ENCODE measurements at places on chromosomes 6 and 20.
A peak's percentile ranks its signal among the peaks of the same experiment; 100 is the strongest.

GRCh38 chr6:56827908-56828649 lies 126.8 kb upstream of the BEND6 start:
- no peak for DNase-seq

DNA sequence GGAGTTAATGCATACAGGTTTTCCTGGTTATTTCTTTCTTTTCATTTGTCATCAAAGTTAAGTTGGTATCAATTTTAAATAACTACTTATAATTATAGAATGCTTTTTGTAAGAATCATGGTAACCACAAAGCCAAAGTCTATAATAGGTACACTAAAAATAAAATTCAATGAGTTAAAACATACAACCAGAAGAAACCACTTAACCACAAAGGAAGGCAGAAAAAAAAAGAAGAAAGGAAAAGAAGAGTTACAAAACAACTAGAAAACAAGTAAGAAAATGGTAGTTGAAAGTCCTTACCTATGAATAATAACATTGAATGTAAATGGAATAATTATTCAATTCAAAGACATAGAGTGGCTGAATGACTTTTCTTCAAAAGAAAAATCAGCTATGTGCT lies 45.6 kb downstream of the THBS2 start:
- no peak for DNase-seq

- DNase-seq = no peak
Observed at GRCh38 chr6:43836507-43837240, 66.7 kb downstream of the VEGFA start.

DNA sequence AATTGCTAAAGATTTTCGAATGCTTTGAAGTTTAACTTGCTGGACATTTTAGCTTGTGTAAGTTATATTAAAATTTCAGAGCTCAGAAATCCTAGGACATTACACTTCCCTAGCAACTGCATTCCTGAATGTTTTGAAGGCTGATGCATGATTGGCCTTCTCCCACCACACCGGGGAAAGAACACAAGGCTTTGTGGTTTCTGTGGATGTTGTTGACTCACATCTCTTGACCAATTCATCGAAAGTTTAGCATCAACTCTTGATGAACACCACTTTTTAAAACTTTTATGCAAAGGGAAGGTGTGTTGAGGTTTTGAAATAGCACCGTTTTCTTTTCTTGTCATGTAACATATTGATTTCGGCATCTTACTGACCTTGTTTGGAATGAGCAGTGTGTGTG lies 81.1 kb downstream of the RIMS1 start:
- DNase-seq = no peak

DNA sequence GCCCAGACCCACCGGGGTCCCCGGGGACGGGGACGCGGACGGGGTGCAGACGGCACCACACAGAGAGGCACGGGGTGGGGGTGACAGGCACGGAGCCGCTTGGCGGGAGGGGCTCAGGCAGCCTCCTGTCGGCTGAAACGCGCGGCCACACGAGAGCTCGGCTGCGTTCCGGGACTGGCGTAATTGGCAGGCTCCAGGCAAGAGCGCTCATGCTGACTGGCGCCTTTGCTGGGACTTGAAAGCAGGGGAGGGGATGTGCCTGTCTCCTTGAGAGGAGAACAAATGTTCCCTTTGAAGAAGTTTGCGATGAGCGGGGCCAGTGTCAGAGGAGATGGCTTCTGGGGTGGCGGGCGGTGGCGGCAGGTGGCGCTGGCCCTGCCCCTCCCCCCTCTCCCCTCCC lies 25.8 kb downstream of the BHLHE23 start:
- DNase-seq = peak; percentile 29

DNA sequence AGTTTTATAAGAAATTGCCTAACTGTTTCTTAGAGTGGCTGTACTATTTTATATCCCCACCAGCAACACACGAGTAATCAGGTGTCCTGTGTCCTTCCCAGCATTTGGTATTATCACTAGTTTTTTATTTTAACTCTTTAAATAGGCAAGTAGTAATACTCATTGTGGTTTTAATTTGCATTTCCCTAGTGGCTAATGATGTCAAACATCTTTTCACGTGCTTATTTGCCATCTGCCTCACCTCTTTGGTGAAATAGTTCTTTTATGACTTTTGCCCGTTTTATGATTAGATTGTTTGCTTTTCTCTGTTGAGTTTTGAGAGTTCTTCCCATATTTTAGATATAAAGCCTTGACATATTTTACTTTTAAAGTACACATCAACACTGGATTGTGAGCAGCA lies 57.8 kb downstream of the GCLC start:
- DNase-seq = no peak

DNA sequence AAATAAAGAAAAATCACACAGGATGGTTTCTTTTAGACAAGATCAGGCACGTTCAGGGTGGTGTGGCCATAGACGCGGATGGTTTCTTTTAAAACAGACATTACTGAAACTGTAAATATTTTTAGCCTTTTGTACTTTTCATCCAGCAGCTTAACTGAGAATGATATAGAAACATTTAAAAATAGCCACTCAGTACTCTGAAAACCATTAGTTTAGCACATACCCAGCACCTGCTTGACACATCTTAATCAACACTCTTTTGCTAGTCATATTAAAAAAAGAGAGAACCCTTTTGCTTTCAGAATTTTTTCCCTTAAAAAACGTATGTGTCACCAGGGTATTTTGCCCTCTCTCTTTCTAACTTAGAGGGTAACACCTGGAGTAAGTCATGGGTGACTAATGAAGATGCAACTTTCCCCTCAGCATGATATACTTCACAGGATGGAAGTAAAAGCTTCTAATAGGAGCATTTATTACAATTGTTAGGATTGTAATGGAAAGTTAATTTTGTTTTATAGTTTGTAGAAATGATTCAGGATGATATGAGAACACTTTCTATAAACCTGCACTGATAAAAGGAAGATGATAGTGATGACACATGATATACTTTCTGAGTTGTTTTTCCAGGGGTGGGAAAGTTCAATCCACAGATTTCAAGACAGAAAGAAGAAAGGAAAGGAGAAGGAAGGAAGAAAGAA lies 45.2 kb downstream of the BACH2 start:
- no peak for DNase-seq

DNA sequence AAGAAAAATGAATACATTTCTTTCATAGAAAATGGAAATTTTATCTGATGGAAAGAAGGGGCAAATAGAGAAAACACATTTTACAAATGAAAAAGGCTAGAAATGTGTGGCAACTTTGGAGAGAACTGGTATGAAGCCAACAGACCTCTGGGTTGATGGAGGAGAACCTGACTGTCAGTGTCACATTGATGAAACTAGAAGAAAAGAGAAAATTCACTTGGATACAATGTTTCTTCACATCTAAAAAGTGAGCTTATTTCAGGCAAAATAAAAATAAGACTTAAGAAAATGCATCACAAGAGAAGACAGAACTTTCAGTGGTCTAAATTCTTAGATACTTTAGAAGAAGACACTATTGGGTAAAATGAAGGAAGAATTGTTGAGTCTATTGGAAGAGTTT lies at the start of gene OR12D2:
Gene OR12D2 (plus strand): TSS at position 301 of the 400 bp plus-strand sequence. CDS start 1,069 bp downstream, outside the sequence.
- no peak for DNase-seq

DNA sequence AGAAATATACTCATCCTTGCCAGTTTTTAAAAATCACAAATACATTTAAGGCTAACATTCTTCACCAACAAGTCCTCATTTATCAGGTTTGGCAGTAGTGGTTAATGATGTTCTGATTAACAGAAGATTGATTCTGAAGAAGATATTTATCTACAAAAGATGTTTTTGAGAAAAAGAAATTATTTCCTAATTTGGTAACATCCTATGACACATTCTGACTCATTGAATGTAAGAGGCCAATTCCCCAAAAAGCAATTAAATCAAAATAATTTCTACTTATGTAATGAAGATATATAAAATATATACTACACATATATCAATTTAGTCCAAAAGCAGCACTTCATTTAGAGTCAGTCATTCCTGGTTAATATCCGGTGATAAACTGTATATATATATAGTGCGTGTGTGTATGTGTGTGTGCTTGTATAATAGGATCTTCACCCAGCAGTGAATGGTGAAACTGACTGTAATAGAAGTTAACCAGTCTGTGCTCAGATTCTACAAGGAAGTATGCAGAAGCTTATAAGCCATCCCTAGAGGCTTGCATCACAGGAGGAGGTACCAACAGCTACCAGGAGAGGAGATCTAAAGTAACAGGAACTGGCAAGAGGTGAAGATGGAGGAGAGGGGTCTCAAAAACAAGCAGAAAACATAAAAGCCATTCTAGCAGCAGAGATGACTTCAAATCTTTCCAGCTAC lies 82.9 kb upstream of the MARCKS start:
- DNase-seq = no peak

DNA sequence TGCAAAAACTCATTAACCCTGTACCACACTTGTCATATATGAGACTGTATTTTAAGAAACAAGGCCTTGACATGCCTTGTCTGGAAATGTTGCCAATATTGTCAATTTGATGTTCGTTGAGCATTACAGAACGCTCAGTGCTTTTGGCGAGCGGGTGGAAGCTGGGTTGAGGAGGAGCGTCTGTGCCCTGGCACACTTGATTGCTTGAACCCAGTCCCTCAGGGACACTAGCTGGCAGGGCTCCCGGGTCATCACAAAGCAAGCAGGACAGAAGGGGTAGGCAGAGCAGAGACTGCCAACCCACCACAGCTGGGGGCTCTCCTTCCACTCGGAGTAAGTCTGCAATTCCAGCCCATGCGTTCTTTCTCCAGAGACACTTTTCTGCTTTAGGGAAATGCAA lies 286.3 kb downstream of the KHDC1L start:
- peak; percentile 19 for DNase-seq

GRCh38 chr6:38984723-38985122 lies 63.9 kb upstream of the GLP1R start:
- DNase-seq = no peak

GRCh38 chr20:63833776-63834490 lies 2.9 kb upstream of the ZBTB46 start:
- no peak for DNase-seq

DNA sequence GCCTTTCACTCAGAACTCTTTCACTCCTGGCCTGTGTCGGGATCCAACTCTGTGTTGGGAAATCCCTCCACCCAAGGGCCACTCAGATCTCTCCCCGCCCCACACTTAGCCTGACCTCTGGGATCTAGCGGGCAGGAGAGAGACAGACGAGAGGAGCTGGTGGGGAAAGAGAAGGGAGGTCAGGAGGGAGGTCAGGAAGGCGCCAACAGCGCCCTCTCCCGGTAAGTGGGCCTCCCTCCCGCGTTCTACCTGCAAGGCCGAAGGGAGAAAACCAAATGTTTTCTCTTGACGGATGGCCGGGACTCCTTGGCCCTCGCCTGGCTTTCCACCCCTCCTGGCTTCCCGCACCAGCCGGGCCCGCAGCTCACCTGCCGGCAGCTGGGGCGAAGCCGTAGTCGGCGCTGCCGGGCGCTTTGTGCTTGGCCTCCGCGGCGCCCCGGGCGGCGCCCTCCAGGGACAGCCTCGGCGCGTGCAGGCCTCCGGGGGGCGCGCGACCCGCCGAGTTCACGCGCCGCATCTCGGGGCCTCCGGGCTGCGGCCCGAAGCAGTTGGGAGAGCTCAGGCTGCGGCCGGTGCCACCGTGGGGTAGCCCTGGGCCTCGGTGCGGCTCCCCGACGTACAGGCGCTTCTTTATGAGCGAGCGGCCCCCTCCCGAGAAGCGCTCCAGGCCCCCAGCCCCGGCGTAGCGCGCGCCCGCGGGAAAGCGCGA lies 38.2 kb downstream of the C6orf132 start:
- DNase-seq = no peak

- no peak for DNase-seq
Observed at GRCh38 chr20:15937179-15937578, 636.1 kb downstream of the KIF16B start.

- DNase-seq = no peak
Observed at GRCh38 chr6:151822252-151823111, 15.0 kb downstream of the ESR1 start.

DNA sequence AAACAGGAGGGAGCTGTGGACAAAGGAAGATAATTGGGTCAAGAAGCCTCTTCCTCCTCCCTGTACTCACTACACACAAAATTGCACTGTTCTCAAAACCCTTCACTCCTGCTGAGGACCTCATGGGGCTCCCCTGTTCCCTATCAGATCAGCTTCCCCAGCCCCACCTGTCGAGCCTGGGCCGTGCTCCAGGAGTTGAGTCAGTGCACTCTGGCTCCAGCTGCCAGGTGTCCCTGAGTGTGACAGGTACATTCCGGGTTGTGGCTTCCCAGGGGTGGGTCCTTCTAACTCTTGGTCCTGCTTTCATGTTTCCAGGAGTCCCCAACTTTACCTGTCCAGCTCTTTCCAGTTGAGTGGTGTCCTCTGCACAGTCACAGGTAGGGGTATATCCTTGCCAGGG lies 8.4 kb downstream of the RAB5IF start:
- DNase-seq = peak; percentile 8

DNA sequence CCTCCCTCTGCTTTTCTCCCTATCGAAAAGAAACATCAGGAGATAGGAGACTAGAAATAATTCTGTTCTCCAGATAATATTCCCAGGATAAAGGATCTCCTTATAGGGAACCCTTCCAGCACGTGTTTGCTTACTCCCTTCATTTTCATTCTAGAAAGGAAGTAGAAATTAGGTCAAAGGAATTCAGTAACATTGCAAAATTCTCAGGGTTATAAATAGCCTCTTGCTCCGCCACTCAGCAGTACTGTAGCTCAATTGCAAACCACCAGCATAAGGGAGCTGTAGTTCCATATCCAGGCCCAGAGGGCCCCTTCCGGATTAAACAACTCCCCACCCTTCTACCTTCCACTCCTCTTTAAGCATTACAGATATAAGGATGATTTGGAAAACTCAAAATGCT lies 6.2 kb downstream of the ELMO2 start:
- no peak for DNase-seq

DNA sequence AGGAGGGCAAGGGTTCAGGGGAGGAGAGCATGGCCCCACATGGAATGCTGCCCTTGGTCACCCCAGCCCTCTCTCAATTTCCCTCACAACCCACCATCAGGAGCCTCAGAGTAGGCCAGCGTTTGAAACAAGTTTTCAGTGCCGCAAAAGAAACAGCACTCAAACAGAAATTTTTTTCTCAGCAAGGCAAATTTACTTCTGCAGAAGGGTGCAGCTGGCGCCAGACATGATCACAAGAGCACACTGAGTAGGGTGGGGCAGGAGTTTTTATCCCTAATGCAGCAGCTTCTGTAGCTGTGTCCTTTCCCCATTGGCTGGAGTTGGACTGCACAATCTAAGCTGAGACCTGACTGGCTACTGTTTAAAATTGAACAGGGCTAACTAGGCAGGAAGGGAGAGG lies 287.8 kb upstream of the CDYL start:
- DNase-seq = no peak
